Activated naive CD4-positive, alpha-beta T cell treated with anti-CD3 and anti-CD28 coated beads, Interleukin-2, amount 50 U/mL, for 72 hours (primary cell): ENCODE measurements at places on chromosomes 3 and 15.

DNA sequence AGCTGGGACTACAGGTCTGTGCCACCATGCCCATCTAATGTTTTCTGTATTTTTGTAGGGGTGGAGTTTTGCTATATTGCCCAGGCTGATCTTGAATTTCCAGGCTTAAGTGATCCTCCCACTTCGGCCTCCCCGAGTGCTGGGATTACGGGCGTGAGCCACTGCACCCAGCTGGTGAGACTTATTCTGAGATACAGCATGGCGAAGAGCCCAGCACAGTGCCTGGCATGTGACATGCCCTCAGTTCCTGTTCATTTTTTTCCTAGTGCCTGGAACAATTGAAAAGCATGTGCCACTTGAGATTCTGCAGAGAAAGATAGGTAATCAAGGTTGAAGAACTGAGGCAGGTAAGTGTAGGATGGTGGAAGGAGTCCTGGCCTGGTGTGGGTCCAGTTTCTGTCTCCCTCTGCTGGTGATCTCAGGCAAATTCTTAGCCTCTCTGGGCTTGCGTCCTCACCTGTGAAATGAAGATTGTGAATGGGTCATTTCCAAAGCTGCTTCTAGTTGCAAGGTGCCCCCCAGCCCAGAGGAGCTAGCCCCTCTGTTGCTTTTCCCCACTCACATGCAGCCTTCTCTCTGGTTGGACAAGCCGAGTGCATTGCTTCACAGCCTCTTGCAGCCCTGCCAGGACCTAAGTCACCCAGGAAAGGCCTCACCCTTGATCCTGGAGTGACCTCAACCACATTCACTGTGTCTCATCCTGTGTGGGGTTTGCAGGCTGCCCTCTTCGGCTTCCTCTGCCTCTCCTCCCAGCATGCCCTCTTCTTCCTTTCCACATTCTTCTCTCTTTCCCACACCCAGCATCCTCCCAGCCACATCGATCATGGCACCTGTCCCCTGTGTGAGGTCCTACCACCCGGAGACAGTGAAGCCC is 4.3 kb upstream of the RHCG start:
- DNase-seq, result no peak

DNA sequence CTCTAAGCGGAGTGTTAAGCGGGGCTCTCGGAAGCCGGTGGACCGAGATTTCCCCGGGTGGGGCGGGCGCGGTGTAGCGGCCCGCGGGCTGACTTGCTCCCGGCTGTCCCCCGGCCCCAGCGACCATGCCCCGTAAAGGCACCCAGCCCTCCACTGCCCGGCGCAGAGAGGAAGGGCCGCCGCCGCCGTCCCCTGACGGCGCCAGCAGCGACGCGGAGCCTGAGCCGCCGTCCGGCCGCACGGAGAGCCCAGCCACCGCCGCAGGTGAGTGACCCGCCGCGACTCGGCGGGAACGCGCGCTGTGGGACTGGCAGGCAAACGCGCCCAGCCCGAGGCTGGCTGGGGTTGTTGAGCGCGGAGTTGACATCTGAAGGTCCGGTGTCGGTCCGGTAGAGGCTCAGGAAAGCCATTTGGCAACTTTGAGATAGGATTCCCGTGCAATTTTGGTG is 1.3 kb downstream of the SMC4 start:
- DNase-seq, result peak; percentile 56

DNA sequence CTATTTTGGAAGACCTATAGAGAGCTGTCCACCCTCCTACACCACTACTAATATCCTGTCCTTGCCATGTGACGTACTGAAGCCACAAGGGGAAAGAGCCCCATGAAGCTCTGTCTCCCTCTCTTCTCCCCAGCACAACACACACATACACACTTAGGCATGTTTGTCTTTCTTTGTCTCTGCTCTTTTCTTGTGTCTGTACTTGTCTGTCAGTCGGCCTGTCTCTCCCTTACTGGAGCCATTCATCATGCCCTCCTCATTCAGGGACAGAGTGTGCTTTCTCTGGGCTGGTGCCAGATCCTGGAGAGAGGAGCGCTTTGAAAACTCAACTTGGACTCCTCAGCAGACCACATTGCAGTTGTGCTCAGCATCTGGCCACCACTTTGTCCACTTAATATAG is 47.6 kb downstream of the PSMD6 start:
- no peak for DNase-seq

DNA sequence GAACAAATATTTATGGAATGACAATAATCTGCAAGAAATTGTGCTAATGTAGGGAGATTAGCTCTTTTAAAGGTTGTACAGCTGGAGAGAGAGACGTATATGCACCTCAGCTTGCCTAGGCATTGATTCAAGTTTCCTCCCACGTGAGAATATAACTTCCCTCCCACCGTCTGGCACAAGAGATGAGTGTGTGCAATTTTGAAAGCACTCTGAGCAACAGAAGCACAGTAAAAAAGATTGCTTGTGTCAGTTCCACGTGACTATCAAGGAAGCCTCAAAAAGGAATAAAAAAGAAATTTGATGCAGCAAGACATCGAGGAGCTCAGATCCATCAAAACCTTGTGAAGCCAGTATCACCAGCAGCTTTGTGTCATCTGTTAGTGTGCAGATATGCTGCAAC is 435.3 kb downstream of the TUSC7 start:
- no peak for DNase-seq

- no peak for DNase-seq
Measured at GRCh38 chr3:129575997-129576384, 30.5 kb downstream of the PLXND1 start.

GRCh38 chr3:135887220-135887619 is 78.3 kb upstream of the PPP2R3A start:
- DNase-seq, result no peak

DNA sequence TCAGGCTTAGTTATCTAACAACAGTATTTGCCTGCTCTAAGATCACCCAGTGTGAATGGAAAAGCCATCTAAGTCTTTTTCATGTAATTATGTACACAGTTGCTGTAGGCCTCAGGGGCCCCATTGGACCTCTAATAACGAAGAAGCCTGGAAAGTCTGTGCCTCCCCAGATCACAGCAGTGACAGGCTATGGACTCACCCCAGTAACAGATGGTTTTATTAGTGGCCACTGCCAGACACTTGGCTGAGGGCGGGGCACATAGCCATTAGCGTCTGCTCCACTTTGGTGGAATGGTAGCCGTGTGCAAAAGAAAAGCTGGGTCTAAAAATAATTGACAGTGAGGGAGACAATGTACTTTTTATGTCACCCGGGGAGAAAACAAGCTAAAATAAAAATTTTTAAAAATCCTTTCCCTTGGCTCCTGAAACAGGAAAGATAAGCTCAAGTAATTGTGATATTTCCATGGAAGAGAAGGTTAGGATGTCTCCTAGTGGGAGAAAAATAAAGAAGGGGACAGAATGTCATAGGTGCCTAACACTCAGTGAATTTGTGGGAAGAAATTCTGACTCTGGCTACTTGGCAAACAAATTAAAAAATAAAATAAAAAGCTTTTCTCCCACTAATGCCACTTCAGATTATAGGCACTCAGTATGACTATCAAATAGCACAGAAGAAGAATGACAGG is 44.3 kb upstream of the ZNF385D start:
- no peak for DNase-seq

- no peak for DNase-seq
Measured at GRCh38 chr15:74789741-74790079, 7.8 kb downstream of the CSK start.

- no peak for DNase-seq
Measured at GRCh38 chr3:41346698-41347270, 147.5 kb downstream of the CTNNB1 start.

- no peak for DNase-seq
Measured at GRCh38 chr3:55622733-55623132, 135.6 kb upstream of the WNT5A start.

GRCh38 chr15:52787549-52788098 is 2.5 kb downstream of the ONECUT1 start:
- DNase-seq, result no peak

DNA sequence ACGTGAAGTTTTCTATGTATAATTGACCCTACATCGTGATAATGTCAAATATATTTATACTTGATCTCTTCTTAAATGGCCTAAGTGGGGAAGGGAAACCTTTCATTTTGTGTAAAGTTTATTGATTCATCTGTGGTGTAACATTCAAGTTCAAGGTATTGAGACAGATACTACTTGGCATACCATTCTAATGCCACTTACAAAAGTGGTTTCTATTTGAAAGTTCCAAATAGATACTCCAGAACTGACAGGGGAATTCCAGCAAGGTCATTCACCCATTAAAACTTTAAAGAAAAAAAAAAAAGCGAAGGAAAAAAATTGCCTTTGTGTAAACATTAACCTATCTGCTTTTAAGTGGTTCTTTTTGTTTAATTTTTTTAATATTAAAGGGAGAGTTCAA is 45.3 kb upstream of the MAP3K13 start:
- no peak for DNase-seq

GRCh38 chr3:152328841-152329240 is 60.1 kb downstream of the MBNL1 start:
- no peak for DNase-seq
